CD4-positive, alpha-beta T cell treated with Interleukin-1 beta for 1 hour (primary cell): ENCODE measurements at places on chromosomes 7 and 10.

DNA sequence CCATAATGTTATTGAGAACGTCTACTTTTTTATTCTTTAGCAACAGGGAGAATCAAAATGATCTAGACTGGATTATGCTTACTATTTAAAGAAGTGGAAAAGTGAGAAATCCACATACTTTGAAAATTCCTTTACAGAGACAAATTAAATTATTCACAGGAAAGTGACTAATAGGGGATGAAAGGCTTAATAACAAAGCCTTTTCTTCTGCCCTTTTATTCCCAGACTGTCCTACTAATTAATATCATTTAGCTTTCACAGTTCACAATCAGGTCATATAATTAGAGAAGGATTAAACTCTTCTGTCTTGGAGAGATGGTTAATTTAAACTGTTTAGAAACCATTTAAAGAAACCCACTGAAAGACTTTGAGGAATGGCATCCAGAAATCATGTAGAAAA, 58.8 kb downstream of the ARL4A start:
- no peak for DNase-seq

DNA sequence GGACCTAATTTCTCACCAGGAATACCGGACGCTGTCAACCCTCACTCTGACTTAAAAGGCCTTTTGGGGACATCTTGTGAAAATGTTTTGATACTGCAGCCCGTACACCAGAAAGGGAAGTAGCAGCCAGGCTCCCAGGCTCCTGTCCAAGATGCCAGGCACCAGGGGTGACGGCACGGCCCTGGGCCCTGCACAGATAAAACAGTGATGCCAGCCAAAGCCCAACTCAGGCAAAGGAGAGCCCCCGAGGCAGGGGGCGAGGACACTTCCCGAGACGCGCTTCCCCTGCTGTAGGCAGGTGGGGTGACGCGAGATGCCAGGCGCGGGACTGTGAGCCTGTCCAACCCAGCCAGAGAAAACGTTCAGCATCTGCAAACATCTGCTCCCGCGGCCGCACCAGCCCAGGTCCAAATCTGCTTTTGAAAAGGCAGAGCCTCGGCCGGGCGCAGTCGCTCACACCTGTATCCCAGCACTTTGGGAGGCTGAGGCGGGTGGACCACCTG, 15.7 kb downstream of the ZFAND2A start:
- no peak for DNase-seq

- no peak for DNase-seq
Observed at GRCh38 chr7:46139079-46139478, 218.0 kb upstream of the IGFBP3 start.

- no peak for DNase-seq
Observed at GRCh38 chr10:80153460-80153859, 20.9 kb downstream of the PLAC9 start.

- no peak for DNase-seq
Observed at GRCh38 chr7:67496589-67496988, 500.0 kb downstream of the TYW1 start.

DNA sequence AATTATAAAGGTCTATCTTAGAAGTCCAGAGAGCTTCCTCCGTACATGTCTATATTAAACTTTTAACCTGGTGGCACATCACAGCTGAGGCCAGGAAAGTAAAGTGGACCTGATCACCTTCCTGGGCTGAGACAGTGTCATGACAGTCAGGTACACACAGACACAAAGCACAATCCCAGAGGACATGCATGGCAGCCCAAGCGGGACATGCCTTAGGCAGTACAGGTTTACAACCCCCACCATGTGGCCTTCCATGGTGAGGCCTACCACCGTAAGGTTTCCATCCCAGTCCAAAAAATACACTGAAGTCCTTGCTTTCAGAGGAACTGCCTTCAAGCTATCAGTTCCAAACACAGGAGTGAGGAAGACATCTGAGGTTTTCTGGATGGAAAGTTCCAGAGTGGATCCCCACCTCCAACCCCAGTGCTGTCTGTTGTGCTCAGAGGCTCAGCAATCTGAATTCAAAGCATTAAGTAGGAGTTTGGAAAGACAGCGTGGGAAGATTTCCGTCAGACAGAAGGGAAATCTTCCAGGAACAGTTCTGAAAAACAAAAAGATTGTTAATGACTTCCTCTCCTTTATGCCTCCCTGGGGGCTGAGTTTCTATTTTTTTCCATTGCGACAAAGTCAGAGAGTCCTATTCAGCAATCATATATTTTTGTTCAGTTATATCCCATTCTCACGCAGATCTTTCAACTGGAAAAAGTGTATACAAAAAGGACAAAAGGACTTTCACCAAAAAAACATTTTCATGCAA, 20.1 kb downstream of the IFIT3 start:
- DNase-seq: no peak

GRCh38 chr10:14126697-14127440, 203.9 kb downstream of the FRMD4A start:
- DNase-seq: no peak

DNA sequence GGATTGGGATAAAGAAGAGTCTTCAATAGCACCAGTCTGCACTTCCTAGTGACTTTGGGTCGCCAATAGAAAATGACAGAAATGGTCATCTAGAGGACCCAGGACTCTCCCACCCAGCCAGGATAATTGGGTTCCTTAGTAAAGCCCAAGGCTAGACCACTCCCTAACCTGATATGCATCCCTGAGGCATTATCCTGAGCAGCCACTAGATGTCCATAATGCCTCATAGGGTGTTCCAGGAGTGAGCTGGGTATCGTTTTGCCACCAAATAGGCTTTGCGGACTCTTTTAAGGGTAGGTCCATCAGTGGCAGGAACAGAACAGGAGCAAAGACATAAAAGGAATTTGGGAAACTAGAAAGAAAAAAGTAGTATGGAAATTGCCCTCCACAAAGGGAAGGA, 4.5 kb upstream of the LRRC4 start:
- DNase-seq: no peak
